ENCODE measurements at places on chromosomes 4 and X.
A peak's percentile ranks its signal among the peaks of the same experiment; 100 is the strongest.

- no peak for DNase-seq
Measured at GRCh38 chr4:2927696-2928075, 35.5 kb downstream of the NOP14 start.

GRCh38 chr4:81257021-81257420, 42.0 kb upstream of the PRKG2 start:
- DNase-seq: peak; percentile 42

GRCh38 chr4:152843481-152844090, 63.8 kb downstream of the ARFIP1 start:
- DNase-seq: peak; percentile 42

GRCh38 chr4:41015016-41015675, 199.2 kb downstream of the APBB2 start:
- DNase-seq: no peak

GRCh38 chr4:53205970-53206369, 159.9 kb downstream of the SCFD2 start:
- no peak for DNase-seq

DNA sequence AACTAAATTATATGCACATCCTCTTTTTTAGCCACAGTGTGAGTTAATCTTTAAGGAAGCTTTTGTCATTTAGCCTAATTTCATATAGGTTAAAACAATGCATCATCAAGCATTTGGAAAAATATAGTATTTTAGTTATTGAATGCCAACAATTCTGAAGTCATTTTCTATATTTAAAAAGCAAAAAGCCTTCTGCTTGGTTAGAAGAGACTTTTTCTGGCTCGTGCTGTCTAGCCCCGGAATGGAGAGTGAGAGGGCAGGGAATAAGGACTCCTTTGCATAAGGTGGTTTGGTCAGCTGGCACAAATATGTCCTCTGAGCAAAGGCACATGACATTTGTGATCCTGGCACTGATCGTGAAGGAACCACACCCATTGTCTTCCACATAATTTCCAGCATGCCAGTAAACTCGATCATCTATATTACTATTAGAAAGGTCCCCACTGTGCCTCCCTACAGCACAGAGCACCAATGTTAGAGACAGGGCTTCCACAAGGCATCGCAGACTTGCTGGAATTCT, 393.7 kb upstream of the INTU start:
- DNase-seq: no peak

DNA sequence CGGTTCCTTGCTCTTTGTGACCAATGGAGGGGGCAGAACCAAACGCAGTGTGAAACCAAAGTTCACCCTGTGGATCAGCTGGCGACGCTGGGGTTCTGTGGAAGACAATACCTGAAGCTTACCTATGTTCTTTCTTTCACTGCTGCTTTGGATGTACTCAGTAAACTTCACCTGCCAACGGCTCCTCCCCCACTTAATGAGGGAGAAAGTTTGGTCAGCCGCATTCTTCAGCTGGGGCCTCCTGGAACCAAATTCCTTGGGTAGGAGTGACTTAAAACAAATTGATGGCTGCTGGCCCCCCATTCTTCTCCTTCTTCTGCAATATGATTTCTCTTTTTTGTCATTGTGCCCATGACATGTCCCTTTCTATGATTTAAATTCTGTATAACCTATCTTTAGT, 282.4 kb downstream of the ANK2 start:
- no peak for DNase-seq

DNA sequence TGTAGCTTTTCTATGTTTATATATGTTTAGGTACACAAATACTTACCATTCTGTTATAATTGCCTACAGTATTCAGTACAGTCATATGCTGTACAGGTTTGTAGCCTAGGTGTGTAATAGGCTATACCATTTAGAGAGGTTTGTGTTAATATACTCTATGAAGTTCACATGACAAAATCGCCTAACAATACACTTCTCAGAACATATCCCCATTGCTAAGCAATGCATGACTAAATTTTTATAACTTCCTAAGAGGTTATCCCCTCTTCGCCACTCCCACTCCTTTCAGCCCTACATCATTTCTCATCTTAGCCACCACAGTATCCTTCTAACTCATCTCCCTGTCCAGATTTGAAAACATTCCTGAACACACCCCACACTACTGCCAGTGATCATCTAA, 83.7 kb upstream of the ZCCHC13 start:
- no peak for DNase-seq

DNA sequence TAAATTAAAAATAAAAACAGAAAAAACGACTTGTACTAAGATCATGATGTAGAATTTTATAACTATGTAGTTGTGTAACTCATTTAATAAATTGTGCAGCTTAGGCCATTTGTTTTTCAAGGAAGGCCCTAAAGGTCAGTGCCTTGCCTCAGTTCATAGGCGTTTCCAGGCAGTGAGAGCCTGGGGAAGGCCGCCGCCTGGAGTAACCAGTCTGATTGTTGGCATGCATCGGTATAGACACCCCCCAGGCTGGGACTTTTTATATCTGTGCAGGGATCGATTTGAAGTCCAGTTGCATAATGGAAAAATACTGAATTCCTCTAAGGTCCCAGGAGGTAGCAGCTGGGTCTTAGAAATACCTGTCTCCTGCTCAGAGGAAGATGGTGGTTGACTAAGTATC, 77.2 kb downstream of the TMEM131L start:
- no peak for DNase-seq

DNA sequence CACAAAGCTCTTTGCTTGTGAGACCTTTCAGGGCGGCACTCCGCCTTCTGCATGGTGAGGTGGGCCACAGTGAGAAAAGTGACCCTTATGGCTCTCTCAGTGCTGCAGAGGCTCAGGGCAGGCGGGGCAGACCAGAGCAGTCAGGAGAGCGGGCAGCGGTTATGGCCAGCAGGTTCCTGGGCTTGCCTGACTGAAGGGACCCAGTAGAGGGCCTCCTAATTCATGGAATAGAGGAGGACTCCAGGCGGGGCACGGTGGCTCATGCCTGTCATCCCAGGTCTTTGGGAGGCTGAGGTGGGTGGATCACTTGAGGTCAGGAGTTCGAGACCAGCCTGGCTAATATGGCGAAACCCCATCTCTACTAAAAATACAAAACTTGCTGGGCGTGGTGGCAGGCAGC, 91.4 kb downstream of the CLNK start:
- DNase-seq: no peak

DNA sequence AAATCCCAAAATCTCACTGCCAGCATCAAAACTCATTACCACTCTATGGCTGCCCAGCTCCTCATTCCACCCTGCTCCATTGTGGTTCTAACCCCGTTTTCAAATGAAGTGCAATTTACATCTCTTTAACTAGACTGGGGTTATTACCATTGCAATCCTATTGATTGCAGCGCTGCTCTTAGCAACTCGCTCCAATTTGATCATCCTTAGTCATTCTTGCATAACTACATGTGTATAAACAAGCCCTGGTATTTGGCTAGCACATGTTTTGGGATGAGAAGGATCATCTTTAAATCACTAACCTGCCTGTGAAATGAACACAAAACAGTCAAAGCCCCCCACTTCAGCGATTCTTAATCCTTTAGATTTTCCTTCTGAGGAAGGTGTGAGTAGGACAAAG, 340.1 kb upstream of the PPARGC1A start:
- DNase-seq: no peak

DNA sequence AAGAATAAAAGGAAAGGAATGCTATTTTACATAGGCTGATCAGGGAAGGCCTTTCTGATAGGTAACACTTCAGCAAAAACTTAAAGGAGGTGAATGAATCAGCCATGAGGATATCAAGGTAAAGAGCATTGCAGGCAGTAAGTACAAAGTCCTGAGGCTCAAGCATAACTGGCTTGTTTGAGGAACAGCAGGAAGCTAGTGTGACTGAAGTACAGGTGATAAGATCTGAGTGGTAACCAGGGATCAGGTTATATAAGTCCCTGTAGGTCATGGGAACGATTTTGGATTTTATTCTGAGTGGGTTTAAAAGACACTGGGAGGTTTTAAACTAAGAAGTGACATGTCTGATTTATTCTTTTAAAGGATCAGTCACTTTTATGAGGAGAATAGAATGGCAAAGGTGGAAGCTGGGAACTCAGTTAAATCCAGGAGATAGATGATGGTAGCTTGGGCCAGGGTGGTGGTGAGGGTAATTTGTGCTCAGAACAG, 47.1 kb upstream of the THOC2 start:
- no peak for DNase-seq

DNA sequence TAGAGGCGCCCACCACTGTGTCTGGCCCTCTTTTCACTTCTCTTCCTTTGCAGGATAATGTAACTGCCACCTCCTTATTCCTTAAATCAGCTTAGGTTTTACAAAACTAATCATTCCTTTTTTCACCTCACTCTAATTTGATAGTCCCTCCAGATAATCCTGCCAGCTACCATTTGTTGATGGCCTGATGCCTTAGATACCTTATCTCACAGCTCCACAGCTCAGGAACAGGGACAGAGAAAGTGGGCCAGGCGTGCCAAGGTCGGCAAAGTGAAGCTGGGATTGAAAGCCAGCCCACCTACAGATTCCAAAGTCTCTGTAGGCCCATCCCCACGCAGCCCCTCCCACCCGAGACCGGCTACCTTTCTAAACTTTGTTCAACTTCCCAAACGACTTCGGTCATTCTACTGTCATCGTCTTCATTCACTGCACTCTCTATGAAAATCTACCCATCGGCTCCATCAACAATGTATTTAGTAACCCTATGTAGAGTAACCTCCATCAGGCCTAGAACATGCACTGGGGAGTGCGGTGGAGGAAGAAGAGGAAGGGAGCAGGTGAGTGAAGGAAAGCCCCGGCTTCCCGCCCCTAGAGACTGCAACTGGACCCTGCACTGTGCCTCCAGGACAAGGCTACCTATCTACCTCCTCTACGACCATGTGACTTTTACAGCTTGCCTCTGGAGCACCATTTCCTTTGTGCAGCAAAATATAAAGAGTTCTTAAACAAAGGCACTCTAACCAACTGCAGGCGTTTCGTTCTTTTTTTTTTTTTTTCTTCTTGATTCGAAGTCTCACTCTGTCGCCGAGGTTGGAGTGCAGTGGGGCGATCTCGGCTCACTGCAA, 1.5 kb downstream of the CASP6 start:
- DNase-seq: peak; percentile 43

DNA sequence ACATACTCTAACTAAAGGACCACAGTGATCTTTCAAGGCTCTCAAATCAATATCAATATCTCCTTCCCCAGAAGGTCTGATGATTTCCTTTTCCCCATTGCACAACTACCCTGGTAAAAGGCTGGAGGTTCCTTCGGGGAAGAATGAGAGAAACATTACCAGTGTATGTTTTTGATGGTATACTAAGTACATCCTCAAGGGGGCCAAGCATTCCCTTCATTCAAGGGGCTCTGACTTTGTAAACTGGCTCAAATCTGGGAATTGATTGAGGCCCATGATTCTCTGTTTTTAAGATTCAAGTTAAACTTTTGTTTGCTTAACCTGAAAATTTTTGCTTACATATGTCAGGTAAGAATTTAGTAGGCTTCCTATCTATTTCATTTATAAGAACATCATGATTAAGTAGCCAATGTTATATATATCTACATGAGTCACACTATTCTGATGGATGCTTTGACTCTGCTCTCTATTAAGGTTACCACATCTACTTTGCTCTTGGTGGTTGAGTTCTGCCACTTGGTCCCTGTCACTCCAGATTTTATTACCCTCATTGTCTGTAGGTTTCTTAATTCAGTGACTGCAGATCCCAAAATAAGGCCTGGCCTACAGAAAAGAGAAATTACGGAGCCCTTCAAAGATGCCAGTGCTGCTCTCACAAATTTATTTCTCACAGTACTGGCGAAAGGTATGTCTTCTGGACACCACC, 16.4 kb upstream of the GUCY1B1 start:
- DNase-seq: no peak

DNA sequence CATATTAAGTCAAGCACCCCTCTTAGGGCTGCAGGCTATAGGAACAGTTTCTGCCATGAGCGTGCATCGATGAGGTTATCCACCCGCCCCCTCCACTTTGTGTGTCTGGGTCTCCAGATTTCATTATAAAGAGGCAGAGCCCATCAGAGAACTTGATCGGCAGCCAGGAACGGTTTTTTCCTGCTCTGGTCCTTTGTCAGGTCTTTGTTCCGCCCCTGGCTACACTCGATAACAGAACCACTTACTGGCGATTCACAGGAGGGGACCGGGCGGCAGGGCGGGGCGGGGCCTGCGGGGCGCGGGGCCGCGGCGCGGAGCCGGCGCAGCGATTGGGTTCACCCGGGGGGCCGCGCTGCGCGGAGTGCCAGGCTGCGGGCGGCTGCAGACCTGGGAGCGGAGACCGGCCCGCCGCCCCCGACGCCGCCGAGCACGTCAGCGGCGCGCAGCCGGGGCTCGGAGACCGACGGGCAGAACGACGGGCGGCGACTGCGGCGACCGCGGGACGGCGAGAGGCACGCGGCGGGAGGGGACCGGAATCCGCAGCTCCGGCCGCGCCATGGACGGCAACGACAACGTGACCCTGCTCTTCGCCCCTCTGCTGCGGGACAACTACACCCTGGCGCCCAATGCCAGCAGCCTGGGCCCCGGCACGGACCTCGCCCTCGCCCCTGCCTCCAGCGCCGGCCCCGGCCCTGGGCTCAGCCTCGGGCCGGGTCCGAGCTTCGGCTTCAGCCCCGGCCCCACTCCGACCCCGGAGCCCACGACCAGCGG, at the start of gene SLC10A4:
Gene SLC10A4 (plus strand): TSS at position 338 of the 771 bp plus-strand sequence. CDS start 219 bp downstream, at position 557.
- DNase-seq: no peak

DNA sequence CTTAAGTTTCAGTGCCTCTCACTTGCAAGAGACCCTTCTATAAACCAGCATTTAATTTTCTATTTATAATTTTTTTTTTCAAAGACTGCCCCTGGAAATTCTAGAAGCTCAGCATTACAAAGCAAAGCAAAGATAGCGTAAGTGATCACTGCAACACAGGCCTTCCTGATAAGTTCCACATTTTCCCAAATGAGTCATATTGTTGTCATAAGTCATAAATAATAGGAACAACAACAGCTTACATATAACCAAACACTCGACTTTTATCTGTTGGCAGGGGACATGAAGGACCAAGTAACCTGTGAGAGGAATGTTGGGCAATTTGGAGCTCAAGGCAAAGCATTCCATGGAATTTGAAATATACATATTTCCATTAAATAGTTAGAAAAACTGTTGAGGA, 815.5 kb downstream of the DMD start:
- no peak for DNase-seq

DNA sequence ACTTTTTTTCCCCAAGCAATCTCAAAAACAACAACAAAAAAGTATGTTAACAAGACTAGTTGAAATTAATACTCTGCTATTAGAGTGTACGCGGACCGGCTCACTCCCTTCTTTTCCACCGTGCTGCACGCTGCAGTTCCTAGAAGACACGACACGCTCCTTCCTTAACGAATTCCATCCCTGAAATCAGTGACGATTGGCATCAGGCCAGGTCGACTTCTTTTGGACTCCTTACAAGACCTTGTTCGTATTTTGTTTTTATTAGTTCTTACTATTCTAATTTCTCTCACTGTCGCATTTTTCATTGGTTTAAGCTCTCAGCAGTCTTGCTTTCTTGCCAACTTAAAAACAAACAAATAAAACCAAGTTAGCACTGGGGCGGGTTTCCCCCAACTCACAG, 175.8 kb upstream of the PITX2 start:
- DNase-seq: no peak

Measured in kidney tubule cell (primary cell).